Activated CD8-positive, alpha-beta T cell treated with anti-CD3 and anti-CD28 coated beads, Interleukin-2, amount 10 ng/mL, durations not matched to agents 7 days and 5 days (primary cell): ENCODE measurements at places on chromosomes 7 and 10. TPM values are rescaled to one million over a fixed set of nuclear protein-coding genes. Genes with fewer than 3 reads are reported as not detected.

CCDC186 gene
- total RNA-seq = 13.3 TPM

PMS2 gene
- 19.4 TPM for total RNA-seq

CAMK1D gene
- total RNA-seq = 3.4 TPM

UCMA gene
- total RNA-seq = not detected

ST7 gene
- total RNA-seq = 5.2 TPM

LIPM gene
- total RNA-seq = not detected

SUN3 gene
- total RNA-seq = 0.97 TPM

BAG3 gene
- total RNA-seq = 14.2 TPM

HECTD2 gene
- 1.4 TPM for total RNA-seq
